RWPE2 (cell line): ENCODE measurements at places on chromosomes 7 and 10.

- no peaks in the 10 kb centered on the region for H3K4me1 ChIP-seq
- no peaks in the 10 kb centered on the region for H3K36me3 ChIP-seq
- no peak overlapping the region for H3K4me3 ChIP-seq
- no peaks in the 10 kb centered on the region for H3K27me3 ChIP-seq
- no peak overlapping the region for H3K27ac ChIP-seq
- DNase-seq: no peak
Measured at GRCh38 chr7:85343484-85343883, 156.6 kb upstream of the SEMA3D start.

DNA sequence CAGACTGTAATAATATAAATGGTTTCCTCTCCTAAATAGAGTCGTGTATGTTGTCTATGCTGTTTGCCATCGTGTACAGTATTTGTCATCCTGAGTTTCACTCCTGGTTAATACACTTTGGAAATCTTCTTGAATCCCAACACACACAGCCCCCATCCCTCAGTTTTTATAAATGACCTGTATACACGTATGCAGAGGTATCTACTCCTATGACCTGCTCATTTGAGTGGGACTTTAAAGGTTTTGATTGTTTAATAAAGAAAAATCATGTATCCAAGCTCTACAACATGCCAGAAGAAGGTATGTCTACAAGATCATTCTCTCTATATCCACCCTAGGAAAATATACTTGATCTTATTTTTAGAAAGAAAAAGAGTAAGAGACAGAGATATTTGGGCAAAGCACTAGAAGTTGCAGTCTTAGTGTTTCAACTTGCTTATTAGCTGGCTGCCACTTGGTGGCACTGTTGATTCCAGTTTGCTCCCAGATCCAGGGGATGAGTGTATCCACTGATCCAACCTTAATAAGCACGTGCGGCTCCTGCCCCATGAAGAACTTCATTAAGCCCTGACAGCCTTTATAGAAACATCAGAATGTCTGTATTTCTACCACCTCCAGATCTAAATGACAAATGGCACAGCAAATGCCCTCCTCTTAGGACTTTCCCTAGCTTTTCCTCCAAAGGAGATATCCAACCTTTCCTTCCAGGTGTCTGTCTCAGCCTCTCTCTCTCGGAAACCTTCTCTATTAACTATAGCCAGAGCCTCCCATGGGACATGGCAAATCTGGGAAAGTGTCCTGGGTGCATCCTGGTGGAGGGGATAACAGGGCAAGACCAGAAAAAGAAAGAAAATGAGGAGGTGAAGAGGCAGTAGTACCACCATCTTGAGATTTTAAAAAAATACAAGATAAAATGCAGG is 181.6 kb upstream of the NEBL start:
- H3K4me1 ChIP-seq: no peaks in the 10 kb centered on the region
- H3K27me3 ChIP-seq: no peaks in the 10 kb centered on the region
- DNase-seq: no peak
- H3K27ac ChIP-seq: no peak overlapping the region
- no peak overlapping the region for H3K4me3 ChIP-seq

DNA sequence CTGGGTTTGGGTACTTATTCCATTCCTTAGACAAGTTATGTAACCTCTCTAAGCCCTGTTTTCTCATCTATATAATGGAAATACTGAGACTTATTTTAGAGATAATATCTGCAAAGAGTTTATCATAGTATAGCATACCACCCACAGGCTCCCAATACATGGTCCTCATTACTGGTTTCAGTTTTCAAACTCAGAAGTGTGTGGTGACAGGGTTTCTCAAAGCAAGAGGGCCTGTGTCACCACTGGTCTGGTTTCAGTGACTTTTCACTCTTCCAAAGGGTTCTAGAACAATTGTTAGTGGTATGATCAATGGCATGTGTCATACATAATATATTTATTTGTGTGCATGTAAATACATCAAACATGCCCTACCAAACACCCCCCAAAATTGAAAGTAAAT is 89.2 kb upstream of the BMPER start:
- H3K27ac ChIP-seq: no peak overlapping the region
- H3K4me3 ChIP-seq: no peak overlapping the region
- no peaks in the 10 kb centered on the region for H3K36me3 ChIP-seq

- H3K4me3 ChIP-seq: no peak overlapping the region
- H3K36me3 ChIP-seq: peaks cover 21% of the 10 kb centered on the region
- DNase-seq: no peak
- H3K27ac ChIP-seq: peak overlapping the region; percentile 98
- H3K27me3 ChIP-seq: no peaks in the 10 kb centered on the region
Measured at GRCh38 chr10:99975942-99976809, 33.6 kb downstream of the DNMBP start.

DNA sequence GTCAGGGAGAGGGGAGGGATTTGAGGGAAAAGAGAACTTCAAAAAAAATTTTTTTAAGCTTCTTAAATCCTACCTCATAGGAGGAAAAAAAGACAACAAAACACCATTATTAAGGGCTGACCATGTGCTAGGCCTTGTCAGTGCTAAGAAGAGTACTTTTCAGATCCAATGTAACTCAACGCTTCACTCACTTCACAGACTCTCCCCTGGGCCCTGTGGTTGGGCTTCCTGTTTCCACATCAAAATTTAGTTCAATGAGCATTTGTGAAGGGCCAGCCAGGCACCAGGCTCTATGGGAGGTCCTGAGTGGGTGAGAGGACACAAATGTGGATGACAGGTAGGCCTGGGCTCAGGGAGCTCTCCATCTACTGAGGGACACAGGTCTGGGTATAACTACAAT is 249.8 kb downstream of the PTEN start:
- no peak for DNase-seq
- peaks cover 14% of the 10 kb centered on the region for H3K4me1 ChIP-seq
- no peak overlapping the region for H3K4me3 ChIP-seq
- H3K27me3 ChIP-seq: no peaks in the 10 kb centered on the region
- no peak overlapping the region for H3K27ac ChIP-seq

- no peaks in the 10 kb centered on the region for H3K4me1 ChIP-seq
- no peaks in the 10 kb centered on the region for H3K27me3 ChIP-seq
- no peak for DNase-seq
- H3K27ac ChIP-seq: no peak overlapping the region
- H3K36me3 ChIP-seq: no peaks in the 10 kb centered on the region
Measured at GRCh38 chr7:21128062-21128817, 299.6 kb upstream of the SP4 start.

- no peak for DNase-seq
- no peaks in the 10 kb centered on the region for H3K4me1 ChIP-seq
- no peak overlapping the region for H3K27ac ChIP-seq
- no peaks in the 10 kb centered on the region for H3K36me3 ChIP-seq
Measured at GRCh38 chr10:93245147-93245546, 171.5 kb downstream of the CYP26A1 start.

GRCh38 chr10:69632516-69633199 is 2.6 kb downstream of the FAM241B start:
- no peak overlapping the region for H3K27ac ChIP-seq
- H3K4me1 ChIP-seq: no peaks in the 10 kb centered on the region

GRCh38 chr7:102044984-102045673 is 227.7 kb downstream of the CUX1 start:
- H3K27ac ChIP-seq: no peak overlapping the region
- H3K36me3 ChIP-seq: no peaks in the 10 kb centered on the region
- no peaks in the 10 kb centered on the region for H3K27me3 ChIP-seq
- peaks cover 6% of the 10 kb centered on the region for H3K4me1 ChIP-seq
- DNase-seq: no peak
- no peak overlapping the region for H3K4me3 ChIP-seq

GRCh38 chr10:17742918-17743317 is 9.1 kb upstream of the TMEM236 start:
- no peak overlapping the region for H3K27ac ChIP-seq
- no peak for DNase-seq
- no peaks in the 10 kb centered on the region for H3K27me3 ChIP-seq
- H3K36me3 ChIP-seq: no peaks in the 10 kb centered on the region
- H3K4me1 ChIP-seq: no peaks in the 10 kb centered on the region

DNA sequence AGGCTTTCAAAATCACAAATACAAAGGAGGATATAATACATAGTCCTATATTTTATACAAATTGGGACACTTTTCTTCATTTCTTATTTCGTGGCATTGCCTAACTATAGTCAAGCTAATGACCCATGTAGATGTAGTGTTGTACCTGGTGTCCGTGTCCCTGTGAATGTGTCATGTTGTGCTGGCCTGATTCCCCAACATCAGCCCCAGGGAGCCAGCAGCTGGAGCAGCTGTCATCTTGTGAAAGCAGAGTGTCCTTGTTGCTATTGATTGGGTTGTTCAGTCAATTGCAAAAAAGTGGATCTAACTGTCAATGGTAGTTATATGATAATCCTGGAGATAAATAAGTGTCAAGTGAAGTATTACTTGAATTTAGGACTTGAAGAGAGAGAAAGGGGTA is 86.3 kb downstream of the KAT6B start:
- no peak overlapping the region for H3K27ac ChIP-seq
- H3K4me3 ChIP-seq: no peak overlapping the region
- H3K27me3 ChIP-seq: no peaks in the 10 kb centered on the region
- H3K36me3 ChIP-seq: no peaks in the 10 kb centered on the region
- peaks cover 9% of the 10 kb centered on the region for H3K4me1 ChIP-seq

- no peak overlapping the region for H3K27ac ChIP-seq
- H3K4me3 ChIP-seq: no peak overlapping the region
- no peaks in the 10 kb centered on the region for H3K27me3 ChIP-seq
- no peak for DNase-seq
- H3K36me3 ChIP-seq: no peaks in the 10 kb centered on the region
Measured at GRCh38 chr10:84054743-84055142, 84.6 kb upstream of the GHITM start.

GRCh38 chr10:48633381-48634197 is 28.7 kb upstream of the ARHGAP22 start:
- peaks cover 6% of the 10 kb centered on the region for H3K27me3 ChIP-seq
- H3K27ac ChIP-seq: no peak overlapping the region
- H3K4me3 ChIP-seq: no peak overlapping the region
- H3K36me3 ChIP-seq: no peaks in the 10 kb centered on the region
- no peaks in the 10 kb centered on the region for H3K4me1 ChIP-seq

DNA sequence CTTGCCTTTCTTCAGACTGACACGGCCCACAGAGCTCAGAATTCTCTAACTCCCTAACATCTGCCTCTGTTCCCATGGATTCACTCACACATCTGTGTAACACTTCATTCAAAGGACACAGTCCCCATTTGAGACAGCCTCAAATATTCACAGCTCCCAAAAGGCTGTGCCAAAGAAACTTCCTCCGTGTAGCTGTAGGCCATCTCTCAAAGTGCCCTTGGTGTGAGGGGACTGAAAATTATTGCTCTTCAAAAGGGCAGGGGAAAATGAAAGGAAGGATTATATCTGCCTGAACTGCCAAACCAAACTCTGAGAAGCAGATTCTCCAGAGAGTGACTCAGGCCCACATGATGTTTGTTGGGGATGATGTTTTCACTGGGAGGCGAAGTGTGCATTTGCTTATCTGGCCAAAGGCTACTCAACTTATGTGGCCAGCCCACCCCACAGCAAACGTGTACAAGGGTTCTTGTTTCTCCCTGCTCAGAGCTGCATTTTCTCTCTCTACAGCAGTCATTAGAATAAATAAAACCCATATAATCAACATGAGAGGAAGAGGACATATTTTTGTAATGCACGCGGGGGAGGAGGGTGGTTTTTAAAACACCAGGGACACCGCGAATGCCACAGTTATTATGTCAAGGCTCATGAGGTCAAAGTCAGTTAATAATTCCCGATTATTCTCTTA is 302.4 kb upstream of the NFE2L3 start:
- H3K36me3 ChIP-seq: no peaks in the 10 kb centered on the region
- no peak overlapping the region for H3K27ac ChIP-seq
- H3K4me3 ChIP-seq: no peak overlapping the region
- peaks cover 11% of the 10 kb centered on the region for H3K27me3 ChIP-seq
- H3K4me1 ChIP-seq: peaks cover 2% of the 10 kb centered on the region

DNA sequence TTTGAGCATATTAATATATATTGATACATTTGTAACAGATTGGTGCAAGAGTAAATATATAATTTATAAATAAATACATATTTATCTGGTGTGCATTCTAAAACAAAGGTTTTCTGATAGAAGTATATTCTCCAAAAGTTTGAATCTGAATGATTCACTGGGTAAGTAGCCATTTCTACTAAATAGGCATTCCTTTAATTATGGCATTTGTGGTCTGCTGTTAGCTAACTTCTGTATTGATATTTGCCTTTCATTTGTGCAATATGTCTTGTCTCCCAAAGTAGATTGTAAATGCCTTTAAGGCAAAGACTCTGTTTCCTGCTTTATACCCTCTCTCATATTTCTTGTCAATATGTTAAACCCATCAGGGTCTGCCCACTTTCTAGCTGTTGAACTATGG is 11.1 kb upstream of the ARID5B start:
- H3K36me3 ChIP-seq: no peaks in the 10 kb centered on the region
- H3K4me1 ChIP-seq: peaks cover 16% of the 10 kb centered on the region
- DNase-seq: no peak
- H3K27ac ChIP-seq: peak overlapping the region; percentile 69
- H3K4me3 ChIP-seq: no peak overlapping the region
- H3K27me3 ChIP-seq: no peaks in the 10 kb centered on the region

DNA sequence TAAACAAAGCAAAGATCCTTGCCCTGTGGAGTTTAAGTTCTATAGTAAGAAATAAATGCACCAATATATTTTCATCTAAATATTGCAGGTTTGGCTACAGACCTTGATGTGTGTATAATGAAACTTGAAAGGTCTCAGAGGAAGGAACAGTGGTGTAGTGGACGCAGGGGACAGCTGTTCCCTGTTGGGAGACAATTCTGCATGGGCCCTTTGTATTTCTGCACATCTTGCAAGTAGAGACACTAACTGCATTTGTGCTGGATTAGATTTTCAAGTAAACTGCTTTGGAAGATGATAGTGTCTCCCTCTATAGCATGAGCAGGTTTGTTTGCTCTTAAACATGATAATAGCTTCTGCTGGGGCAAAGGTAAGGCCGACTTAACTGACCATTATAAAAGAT is 57.5 kb upstream of the FAM133B start:
- peaks cover 35% of the 10 kb centered on the region for H3K4me1 ChIP-seq
- no peaks in the 10 kb centered on the region for H3K27me3 ChIP-seq
- DNase-seq: no peak

DNA sequence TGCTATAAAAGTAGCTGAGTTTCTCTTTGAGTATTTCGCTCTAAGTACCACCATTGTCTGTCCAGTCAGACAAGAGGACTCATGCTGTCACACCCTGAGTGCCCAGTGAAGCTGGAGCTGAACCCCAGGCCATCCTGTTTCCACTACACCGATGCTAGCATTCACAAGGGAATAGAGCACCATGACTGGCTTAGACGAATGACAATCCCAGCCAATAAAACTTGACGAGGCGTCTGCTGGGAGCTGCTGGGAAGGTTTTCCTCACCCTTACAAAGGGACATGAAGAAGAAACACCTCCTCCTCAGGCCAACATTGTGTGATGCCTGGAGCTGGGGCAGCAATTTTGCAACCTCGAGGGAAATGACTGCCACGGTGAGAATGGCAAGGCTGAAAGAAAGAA is 17.5 kb upstream of the SLIT1 start:
- H3K4me3 ChIP-seq: no peak overlapping the region
- no peaks in the 10 kb centered on the region for H3K27me3 ChIP-seq
- H3K27ac ChIP-seq: no peak overlapping the region
- H3K4me1 ChIP-seq: no peaks in the 10 kb centered on the region

DNA sequence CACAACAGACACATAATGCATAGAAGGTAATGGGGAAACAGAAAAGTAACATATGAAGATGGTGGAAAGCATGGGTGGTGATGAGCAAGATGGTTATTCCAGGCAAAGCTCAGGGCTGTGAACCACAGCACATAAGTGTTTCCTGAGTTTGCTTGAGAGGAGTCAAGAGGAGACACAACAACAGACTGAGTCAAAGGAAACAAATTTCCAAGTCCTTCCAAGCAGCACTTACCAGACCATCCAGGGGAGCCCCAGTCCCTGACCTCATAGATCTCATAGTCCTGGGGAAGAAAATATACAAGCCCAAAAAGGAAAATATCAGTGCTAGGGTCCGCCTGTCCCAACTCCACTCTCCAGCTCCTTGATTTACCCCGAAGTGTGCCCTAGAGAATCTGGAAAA is 216.6 kb upstream of the FZD1 start:
- H3K4me3 ChIP-seq: no peak overlapping the region
- H3K36me3 ChIP-seq: peaks cover 8% of the 10 kb centered on the region; the same call in 1 of the 2 replicates
- H3K4me1 ChIP-seq: no peaks in the 10 kb centered on the region
- H3K27ac ChIP-seq: no peak overlapping the region
